ENCODE measurements at places on chromosomes 12 and 14. TPM values are rescaled to one million over a fixed set of nuclear protein-coding genes. Genes with fewer than 3 reads are reported as not detected.
A peak's percentile ranks its signal among the peaks of the same experiment; 100 is the strongest.

DNA sequence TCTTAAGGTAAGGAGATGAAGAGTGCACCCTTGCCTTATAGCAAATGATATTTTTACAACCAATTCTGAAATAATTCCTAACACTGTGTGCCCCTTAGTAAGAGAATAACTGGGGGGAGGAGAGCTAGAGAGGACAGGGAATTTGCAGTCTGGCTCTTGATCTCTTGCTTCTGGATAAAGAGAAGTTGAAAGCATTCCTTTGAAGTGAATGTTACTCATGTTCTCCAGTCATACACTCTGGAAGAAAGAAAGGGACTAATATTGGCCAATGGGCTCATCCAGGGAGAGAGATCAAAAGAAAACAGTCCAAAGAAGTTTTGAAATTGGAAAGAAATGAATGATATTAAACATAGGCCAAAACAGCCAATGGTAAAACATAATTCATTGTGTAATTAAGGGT lies 25.3 kb downstream of the C12orf75 start:
- no peak overlapping the region for H3K4me3 ChIP-seq
- H3K36me3 ChIP-seq, result no peaks in the 10 kb centered on the region
- DNase-seq, result no peak
- no peak overlapping the region for H3K27ac ChIP-seq

DNA sequence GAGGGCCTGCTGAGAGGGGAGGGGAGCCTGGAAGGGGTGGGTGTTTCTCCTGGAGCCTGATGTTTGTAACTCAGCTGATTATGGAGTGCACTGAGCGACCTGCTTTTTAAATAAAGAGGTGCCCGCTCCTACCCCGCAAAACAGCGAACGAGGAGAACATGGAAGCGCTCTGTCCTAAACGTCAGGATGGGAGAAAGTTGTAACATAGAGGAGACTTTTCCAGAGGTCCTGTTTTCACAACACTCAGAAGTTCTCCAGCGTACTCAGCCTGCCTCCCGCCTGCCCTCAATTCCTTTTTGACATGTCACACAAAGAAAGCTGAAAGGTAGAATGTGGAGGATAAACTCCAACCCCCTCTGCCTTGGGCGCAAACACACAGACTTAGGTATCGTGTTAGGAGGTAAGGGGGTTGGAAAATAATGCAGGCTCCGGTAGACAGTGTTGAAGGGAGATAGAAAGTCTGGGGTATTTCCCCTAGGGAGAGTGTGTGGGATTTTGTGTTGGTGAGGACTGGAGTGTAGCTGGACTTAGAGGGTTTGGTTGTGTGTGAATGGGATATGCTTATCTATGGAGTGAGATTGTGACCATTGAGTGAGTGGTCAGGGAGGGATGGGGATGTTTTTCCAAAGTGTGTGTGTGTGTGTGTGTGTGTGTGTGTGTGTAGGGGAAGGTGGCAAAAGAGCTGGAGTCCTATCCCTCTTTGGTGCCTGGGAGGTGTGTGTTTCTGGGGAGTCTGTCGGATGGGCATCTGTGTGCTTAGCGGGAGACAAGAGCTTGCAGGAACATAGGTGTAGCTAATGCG lies 2.1 kb downstream of the NTF3 start:
- peak overlapping the region; percentile 42 for H3K4me3 ChIP-seq
- no peak overlapping the region for H3K27ac ChIP-seq
- DNase-seq, result no peak

- DNase-seq, result peak; percentile 33
- no peaks in the 10 kb centered on the region for H3K4me1 ChIP-seq
- no peaks in the 10 kb centered on the region for H3K36me3 ChIP-seq
- no peak overlapping the region for H3K4me3 ChIP-seq
- H3K27me3 ChIP-seq, result no peaks in the 10 kb centered on the region
- H3K27ac ChIP-seq, result peak overlapping the region; percentile 43
Measured at GRCh38 chr14:72291908-72292688, 359.9 kb downstream of the RGS6 start.

GRCh38 chr14:96265383-96266095 lies 9.5 kb downstream of the BDKRB1 start:
- no peaks in the 10 kb centered on the region for H3K36me3 ChIP-seq
- no peak overlapping the region for H3K27ac ChIP-seq
- no peak overlapping the region for H3K4me3 ChIP-seq
- no peaks in the 10 kb centered on the region for H3K27me3 ChIP-seq
- DNase-seq, result no peak

The TMEM132D gene
- 13.4 TPM for total RNA-seq

The IL26 gene
- total RNA-seq, result not detected

The SLC25A21 gene
- total RNA-seq, result 4.5 TPM

DNA sequence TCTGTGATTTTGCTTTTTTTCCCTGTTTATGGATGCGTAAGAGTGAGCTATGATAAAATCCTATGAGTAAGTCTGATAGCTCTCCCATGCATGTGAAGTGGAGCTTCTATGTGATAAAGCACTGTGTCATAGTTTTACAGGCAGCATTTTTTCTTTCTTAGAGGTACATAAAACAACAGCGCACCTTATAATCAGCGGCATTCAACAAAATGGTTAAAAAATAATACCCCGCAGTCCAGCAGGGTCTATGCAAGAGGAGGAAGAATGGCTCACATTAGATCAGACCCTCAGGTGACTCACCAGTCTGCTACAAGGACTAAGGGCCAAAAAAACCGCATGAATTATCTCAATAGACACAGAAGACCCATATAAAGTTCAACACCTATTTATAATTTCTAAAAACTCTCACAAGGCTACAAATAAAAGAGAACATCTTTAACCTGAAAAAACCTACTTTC lies 33.0 kb upstream of the TMEM179 start:
- H3K4me3 ChIP-seq, result no peak overlapping the region
- peaks cover 30% of the 10 kb centered on the region for H3K4me1 ChIP-seq
- no peak for DNase-seq
- no peak overlapping the region for H3K27ac ChIP-seq
